ENCODE measurements at places on chromosomes 2 and 18. TPM values are rescaled to one million over a fixed set of nuclear protein-coding genes. Genes with fewer than 3 reads are reported as not detected.

M1AP gene
- not detected for total RNA-seq

SH2D6 gene
- 0.37 TPM for total RNA-seq

IL36G gene
- total RNA-seq, result not detected

KCNE4 gene
- total RNA-seq, result 10.2 TPM

VWA3B gene
- not detected for total RNA-seq

CFAP65 gene
- total RNA-seq, result not detected

DPP4 gene
- total RNA-seq, result 44.1 TPM

NEB gene
- total RNA-seq, result not detected

DNA sequence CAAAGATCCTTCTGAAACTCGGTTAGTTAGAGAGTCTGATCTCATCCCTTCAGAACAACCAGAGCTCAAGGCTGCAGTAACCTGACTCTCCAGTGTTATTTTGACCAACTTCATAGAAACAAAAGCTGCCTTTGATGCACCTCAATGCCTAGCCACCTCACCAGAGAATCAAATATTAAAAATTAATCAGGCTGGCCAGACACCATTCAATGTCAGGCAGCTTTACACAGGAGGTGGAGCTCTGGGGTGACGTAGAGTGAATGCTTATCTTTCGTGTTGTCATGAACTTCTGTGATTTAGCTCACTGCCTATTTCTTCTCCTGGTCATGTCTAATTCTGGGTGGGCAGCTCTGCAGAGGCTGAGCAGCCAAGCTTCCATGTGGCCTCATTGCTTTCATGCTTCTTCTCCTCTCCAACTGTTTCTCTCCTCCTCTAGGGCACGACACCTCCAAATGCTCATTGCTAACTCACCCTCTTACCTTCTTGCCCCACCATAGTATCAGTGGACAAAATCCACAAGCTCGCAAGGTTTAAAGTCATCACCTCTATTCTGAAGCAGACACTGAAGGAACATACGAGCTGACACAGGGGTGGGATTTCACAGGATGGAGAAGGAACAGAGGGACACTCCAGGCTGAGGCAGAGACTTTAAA lies 39.4 kb downstream of the AAK1 start:
- DNase-seq, result no peak

DNA sequence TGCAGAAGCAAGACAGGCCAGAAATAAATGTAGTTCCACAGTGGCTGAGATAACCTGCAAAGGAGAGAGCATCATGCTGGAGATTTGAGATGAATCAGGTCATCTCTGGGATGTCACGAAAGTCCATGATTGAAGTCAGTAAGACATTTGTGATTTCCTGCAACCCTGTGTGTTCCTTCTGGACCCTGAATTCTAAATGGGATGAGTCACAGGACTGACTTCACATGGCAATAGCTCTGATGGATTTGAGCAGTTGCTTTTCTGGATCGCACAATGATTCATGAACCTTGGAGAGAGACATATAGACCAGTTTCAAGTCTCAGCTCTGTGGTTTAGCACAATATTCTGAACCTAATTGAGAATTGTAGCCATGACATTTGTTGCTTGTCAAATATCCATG lies 102.9 kb downstream of the TSN start:
- DNase-seq, result peak; percentile 49

DNA sequence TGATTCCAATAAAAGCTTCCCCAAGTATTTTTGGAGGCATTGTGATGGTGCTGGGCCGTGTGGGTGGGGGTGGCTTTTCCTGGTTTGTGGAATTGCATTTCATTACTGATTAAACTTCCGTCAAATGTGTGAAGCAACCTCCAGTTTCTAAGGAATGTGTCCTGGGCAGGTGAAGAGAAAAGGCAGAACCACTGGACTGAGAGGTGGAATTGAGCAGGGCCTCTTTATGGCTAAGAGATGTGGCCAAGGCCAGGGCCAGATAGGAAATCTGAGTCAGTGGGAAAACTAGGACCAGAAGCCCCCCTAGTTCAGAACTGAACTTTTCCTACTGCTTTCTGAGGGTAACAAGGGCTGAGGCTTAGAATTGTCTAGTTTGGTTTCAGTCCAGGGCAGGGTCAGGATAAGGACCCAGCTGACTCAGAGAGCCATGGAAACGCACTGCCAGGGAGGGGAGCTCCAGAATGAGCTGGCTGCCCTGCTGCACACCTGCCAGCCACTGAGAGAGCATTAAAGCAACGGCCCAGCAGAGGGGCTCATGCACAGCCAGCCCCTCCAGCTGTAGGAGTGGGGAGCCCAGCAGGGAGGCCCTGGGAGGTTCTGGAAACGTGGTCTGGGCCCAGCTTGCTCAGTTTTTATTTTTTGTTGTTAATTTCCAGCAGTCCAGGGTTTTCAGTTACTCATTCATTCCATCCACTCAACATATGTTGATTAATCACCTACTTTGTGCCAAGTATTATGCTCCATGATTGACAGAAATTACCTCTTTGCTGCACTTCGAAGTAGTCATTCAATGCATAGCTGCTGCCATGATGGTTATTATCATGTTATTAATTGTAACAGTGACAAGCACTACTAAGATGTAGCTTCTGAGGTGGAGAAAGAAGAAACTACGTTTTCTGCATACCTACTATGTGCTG lies 156.1 kb downstream of the MSH2 start:
- DNase-seq, result no peak

- no peak for DNase-seq
Measured at GRCh38 chr18:7290077-7290476, 59.2 kb downstream of the LRRC30 start.

GRCh38 chr2:179521944-179522343 lies 257.3 kb upstream of the SESTD1 start:
- DNase-seq, result no peak

- DNase-seq, result no peak
Measured at GRCh38 chr2:63673865-63674533, 85.2 kb downstream of the MDH1 start.

DNA sequence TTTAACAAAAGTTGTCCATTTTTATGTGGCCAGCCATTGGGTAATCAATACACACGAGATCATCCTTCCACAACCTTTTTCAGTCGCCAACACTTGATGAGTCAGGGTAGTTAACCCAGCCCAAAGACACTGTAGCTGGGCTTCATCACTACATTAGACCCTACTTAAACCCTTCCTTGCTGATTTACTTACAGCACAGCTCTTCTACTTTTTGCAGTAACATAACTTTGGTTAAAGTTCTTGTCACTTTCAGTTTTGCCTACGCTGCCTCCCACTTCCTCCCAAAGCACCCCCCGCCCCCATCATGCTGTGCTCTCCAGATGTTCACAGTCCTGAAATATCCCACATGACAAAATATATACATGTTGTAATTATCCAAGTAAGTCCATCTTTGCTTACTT lies 103.6 kb downstream of the CDK15 start:
- peak; percentile 49 for DNase-seq

DNA sequence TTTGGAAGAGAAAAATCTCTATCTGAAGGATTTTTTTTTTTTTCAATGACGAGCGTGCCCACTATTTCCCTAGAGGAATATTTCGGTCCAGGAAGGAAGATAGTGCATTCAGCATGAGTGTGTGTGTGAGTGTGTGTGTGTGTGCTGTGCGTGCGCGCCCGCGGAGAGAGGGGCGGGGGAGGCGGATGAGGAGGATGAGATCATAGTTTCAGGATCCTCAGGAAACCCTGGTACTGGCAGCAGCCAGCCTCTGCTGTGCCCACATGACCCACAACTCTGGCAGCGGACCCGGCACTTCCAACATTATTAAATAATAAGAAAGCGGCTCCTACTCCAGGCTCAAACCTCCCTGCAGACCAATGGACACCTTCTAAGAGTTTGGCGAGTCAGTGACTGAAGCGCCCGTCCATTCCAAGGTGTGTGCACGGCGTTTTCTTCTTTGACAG lies 217.0 kb upstream of the DTNA start:
- peak; percentile 20 for DNase-seq

- DNase-seq, result no peak
Measured at GRCh38 chr18:2609604-2610003, 38.2 kb downstream of the NDC80 start.

GRCh38 chr18:52937840-52938239 lies 597.8 kb downstream of the DCC start:
- no peak for DNase-seq

GRCh38 chr2:180990337-180990736 lies 9.9 kb downstream of the UBE2E3 start:
- DNase-seq, result no peak

DNA sequence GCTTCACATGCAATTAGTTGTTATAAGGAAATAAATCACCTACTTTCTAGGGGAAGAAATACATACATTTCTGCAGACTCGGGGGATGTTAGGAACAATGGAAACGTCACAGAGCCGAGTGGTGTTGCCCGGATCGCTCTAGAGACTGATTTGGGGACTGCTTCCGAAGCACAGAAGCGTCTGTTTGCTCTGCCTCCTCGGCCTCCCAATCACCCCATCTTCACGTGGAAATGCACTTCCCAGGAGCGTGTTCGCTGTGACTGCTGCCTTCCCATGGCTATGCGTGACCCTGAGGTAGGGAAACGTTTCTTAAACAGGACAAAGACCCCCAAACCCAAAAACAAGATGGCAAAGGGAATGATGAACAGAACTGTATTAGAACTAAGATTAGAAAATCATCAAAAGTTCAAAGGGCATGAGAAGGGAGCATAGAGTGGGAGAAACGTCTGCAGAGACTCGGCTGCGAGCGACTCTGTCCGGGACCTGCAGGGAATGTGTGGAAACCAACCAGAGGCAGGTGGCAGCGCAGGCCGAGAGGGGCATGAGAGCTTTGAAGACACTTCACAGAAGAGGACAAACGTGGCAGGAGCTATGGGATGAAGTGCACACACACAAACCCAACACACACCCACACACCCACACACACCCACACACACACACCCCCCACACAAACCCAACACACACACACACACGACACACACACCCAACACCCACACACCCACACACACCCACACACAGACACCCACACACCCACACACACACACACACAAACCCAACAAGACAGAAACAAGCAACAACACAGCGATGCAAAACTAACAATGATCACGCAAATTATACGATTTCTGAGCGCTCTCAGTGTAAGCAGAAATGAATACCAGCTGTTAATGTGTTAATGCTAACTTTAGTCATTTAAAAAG lies 41.3 kb downstream of the RTP5 start:
- DNase-seq, result no peak

GRCh38 chr2:120174963-120175581 lies 48.1 kb downstream of the TMEM185B start:
- peak; percentile 56 for DNase-seq

DNA sequence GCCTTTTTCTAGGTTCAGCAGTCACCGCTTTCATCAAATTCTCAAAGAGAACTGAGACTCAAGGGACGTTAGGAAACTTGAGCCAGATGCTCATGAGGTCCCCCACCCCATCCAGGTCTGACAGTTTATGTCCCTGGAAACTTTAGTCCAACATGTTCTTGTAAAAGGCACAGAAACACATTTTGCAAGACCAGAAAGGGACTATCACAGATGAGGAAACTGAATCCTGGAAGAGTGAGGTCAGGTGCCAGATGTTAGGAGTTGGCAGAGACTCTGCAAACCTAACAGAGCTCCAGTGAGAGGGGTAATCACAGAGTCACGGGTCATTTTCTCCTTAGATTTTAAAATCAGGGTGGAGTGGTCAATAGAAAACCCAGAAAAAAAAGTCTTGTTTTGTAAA lies 76.6 kb downstream of the RDH14 start:
- DNase-seq, result no peak

GRCh38 chr2:68317971-68318913 lies 1.5 kb downstream of the CNRIP1 start:
- DNase-seq, result no peak

GRCh38 chr2:120947327-120947726 lies 211.7 kb downstream of the GLI2 start:
- DNase-seq, result no peak

DNA sequence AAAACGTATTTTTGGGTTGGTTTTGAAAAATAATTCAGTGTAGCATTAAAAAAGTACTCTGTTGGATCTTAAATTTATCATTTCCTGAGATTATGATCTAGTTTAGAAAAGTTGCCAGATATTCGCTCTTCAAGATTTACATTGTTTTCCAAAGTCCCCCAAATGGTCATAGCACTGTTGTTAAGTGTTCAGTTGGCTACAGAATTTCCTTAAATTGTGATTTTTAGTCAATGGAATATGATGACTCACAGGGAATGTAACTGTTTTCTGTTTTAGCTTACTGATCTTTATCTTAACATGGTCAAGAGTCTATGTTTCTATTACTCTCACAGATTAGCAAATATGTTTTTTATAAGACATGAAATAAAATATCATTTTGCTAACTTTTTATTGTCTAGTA lies 23.2 kb downstream of the PLCL1 start:
- no peak for DNase-seq

Data from HFFc6 (cell line).